Activated naive CD4-positive, alpha-beta T cell treated with anti-CD3 and anti-CD28 coated beads for 36 hours (primary cell): ENCODE measurements at places on chromosomes 4 and X. TPM values are rescaled to one million over a fixed set of nuclear protein-coding genes. Genes with fewer than 3 reads are reported as not detected.

GRCh38 chr4:74886484-74886883 is 46.4 kb upstream of the PARM1 start:
- no peak for DNase-seq
- peaks cover 7% of the 10 kb centered on the region for H3K27me3 ChIP-seq
- no peaks in the 10 kb centered on the region for H3K4me1 ChIP-seq
- no peak overlapping the region for H3K27ac ChIP-seq

GRCh38 chr4:121898150-121898549 is 27.9 kb upstream of the BBS7 start:
- peaks cover 10% of the 10 kb centered on the region for H3K4me1 ChIP-seq
- DNase-seq, result peak; percentile 51
- no peaks in the 10 kb centered on the region for H3K36me3 ChIP-seq

- H3K4me1 ChIP-seq, result no peaks in the 10 kb centered on the region
- no peak overlapping the region for H3K27ac ChIP-seq
- no peaks in the 10 kb centered on the region for H3K27me3 ChIP-seq
- H3K4me3 ChIP-seq, result no peak overlapping the region
Measured at GRCh38 chr4:163085085-163085484, 81.6 kb downstream of the NAF1 start.

- no peaks in the 10 kb centered on the region for H3K27me3 ChIP-seq
- H3K4me3 ChIP-seq, result peak overlapping the region; percentile 67
- H3K4me1 ChIP-seq, result peaks cover 70% of the 10 kb centered on the region
- peak; percentile 58 for DNase-seq
- peak overlapping the region; percentile 86 for H3K27ac ChIP-seq
Measured at GRCh38 chrX:49272421-49272820, 2.8 kb downstream of the PPP1R3F start.

DNA sequence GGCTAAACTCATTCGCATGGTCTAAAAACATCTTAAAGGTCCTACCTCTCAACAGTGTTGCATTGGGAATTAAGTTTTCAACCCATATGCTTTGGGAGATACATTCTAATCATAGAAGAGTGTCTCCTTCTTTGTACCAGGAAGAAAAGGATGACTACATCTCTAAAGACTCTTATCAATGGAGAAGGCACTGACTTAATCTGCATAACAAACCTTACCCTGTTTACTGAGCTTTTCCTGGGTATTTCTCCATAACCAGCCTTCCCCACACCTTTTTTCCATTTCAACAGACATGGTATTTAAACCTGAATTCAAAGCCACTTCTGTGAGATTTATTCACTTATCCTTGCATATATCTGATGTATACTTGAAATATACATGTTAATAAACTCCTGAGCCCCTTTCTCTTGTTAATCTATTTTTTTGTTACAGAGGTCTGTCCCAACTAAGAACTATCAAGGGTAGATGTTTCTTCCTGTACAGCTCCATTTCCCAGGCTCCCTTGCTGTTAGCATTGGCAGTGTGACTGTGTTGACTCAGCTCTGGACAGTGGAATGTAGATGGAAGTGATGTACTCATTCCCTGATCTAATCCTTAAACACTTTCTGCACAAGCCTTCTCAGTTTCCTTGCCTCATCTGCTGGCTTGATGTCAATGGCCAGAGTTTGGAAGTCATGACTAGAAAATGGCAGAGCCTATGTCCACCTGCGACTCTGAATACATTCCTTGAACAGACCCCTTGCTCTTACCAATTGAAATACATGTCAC is 148.9 kb upstream of the CPEB2 start:
- DNase-seq, result no peak
- no peak overlapping the region for H3K27ac ChIP-seq
- peaks cover 31% of the 10 kb centered on the region for H3K4me1 ChIP-seq
- peaks cover 12% of the 10 kb centered on the region for H3K27me3 ChIP-seq

DNA sequence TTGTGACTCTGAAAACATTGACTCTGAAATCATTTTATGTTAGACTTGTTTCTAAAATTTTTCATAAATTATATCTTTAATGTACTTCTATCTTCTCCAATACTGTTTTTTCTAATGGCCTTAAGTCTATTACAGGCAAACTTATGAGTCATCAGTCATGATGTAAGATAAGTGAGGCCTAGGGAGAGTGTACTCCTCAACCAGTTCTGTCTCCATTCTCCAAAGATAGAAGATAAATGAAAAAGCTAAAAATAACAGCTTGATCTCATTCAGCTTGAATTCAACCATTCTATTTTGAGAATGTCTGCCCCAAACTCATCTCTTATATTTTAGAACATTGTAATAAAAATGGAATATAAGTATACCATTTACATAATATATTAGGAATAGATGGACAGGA is 34.5 kb downstream of the STBD1 start:
- no peak overlapping the region for H3K4me3 ChIP-seq
- no peaks in the 10 kb centered on the region for H3K4me1 ChIP-seq
- DNase-seq, result no peak
- no peaks in the 10 kb centered on the region for H3K36me3 ChIP-seq
- H3K27ac ChIP-seq, result no peak overlapping the region
- H3K27me3 ChIP-seq, result no peaks in the 10 kb centered on the region

NUDT10 gene
- total RNA-seq, result 0.95 TPM

RAB39B gene
- total RNA-seq, result 13.0 TPM

ARHGEF9 gene
- 15.0 TPM for total RNA-seq

GPR143 gene
- not detected for total RNA-seq

TRAPPC11 gene
- total RNA-seq, result 25.0 TPM
